ENCODE measurements at places on chromosomes 1 and 21.

DNA sequence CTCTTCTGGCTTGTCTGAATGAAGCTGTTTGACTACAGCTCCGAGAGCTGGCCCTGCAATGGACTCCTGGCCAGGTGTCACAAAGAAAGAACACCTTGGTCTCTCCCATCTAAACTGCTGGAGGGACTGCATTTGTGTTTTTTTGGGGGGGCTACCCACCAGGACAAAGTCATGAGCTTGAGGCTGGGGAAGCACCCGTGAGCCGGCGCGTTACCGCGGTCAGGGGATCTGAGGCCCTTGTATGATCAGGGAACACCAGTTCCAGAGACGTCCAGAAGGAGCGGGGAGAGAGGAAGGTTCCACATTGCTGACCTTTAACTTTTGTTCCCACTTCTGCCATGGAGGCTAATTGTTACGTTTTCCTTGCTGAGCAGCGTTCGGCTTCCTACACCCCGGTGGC is 84.5 kb upstream of the C1orf174 start:
- DNase-seq: no peak

DNA sequence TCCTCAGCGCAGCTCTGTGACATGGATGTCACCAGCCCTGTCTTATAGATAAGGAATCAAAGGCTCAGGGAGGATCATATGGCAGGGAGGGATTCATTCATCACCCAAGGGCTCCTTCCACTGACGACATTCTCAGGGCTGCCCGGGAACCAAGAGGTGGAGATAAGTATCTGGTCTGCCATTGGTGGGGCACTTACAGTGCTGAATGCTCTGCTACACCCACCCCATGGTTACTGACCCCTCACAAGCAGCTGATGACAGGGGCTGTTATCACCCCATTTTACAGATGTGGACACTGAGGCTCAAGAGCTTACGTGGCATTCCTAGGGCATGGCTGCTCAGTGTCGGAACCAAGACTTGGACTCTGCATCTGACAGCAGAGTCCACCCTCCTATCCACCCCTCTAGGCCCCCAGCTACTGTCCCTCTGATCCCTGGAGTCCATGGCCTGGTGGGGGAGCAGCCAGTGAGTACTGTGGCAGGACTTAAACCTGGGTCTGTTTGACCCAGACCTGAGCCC is 155.1 kb downstream of the PTPRU start:
- DNase-seq: no peak

DNA sequence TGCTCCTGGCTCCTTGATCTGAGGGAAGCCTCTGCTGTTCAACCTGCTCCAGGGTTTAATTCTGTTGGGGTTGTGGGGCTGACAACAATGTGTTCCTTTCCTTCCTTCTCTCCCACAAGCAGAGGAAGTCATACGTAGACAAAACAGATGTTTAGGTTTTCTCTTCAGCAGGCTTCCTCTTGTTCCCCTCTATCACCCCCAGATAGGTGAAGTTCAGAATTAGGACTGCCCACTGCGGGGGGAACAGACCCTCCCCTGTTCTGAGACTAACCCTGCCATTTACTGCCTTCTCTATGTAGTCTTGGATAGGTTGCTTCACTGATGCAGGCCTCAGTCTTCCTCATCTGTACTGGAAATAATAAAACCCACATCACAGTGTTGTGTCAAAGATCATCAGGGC is 30.0 kb upstream of the NRDC start:
- DNase-seq: no peak

DNA sequence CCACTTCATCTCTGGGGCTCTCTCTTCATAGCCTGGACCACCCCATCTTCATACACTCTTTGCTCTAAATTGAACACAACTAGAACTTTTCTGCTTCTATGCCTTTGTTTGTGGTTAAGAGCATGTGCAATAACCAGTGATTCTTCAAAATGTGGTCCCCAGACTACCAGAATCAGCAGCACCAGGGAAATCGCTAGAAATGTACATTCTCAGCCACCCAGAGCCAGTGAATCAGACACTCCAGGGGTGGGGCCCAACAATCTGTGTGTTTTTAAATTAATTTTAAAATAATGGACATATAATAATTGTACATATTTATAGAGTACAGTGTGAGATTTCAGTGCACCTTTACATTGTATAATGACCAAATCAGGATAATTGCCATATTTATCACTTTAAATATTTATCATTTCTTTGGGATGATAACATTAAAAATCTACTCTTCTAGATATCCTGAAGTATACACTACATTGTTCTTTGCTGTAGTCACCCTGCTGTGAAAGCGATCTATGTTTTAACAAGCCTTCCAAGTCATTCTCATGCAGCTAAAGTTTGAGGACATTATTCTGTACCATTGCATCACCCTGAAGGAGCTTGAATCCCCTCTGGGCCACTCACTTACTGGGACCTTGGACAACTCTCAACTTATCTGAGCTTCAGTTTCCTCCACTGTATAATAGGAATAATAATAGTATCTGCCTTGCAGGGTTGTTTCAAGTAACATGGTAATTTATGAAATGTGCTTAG is 10.8 kb downstream of the GRHL3 start:
- no peak for DNase-seq

- DNase-seq: no peak
Observed at GRCh38 chr1:87872692-87873091, 544.0 kb downstream of the LMO4 start.

- no peak for DNase-seq
Observed at GRCh38 chr1:35500439-35500838, 56.8 kb downstream of the KIAA0319L start.

GRCh38 chr1:201434266-201434665 is 12.7 kb upstream of the TNNI1 start:
- DNase-seq: no peak

- no peak for DNase-seq
Observed at GRCh38 chr1:175133673-175134435, 58.7 kb downstream of the KIAA0040 start.

DNA sequence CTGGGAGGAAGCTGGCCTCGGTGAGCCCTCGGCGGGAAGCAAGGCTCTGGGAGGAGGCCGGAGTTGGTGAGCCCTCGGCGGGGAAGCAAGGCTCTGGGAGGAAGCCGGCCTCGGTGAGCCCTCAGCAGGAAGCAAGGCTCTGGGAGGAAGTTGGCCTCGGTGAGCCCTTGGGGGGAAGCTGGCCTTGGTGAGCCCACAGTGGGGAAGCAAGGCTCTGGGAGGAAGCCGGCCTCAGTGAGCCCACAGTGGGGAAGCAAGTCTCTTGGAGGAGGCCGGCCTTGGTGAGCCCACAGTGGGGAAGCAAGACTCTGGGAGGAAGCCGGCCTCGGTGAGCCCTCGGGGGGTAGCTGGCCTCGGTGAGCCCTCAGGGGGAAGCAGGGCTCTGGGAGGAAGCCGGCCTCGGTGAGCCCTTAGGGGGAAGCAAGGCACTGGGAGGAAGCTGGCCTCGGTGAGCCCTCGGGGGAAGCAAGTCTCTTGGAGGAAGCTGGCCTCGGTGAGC is 36.0 kb downstream of the KRTAP10-1 start:
- no peak for DNase-seq

GRCh38 chr1:174391716-174392115 is 56.0 kb upstream of the GPR52 start:
- no peak for DNase-seq

DNA sequence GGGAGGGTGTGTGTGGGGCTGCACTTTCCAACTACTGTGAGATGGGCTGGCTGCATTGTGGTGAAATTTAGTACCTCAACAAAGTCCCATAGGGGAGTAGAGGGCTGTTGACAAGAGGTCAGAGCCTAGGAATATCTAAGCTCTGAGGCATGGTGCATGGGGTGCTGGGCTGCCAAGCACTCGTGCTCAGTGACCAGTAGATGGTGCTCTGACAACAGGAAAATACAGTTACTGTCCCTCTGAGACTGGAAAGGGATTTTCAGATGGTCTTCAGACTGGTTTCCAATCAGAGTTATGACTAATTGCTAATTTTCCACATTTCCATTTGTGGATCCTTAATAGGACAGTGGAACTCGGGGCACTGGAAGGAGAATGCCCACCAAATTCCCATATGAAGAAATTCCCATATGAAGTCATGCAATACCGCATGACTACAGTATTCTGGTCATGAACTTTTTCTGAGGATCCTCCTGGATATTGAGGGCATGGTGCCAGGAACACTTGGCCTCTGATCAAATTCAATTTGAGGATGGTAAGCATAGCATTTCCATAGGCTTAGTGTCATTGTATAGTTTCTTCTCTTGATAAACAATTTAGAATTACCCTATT is 4.1 kb upstream of the CACNA1E start:
- peak; percentile 9 for DNase-seq

GRCh38 chr1:247385283-247385682 is 30.7 kb upstream of the NLRP3 start:
- DNase-seq: no peak

- DNase-seq: no peak
Observed at GRCh38 chr1:167912294-167912693, 1.6 kb downstream of the ADCY10 start.

- DNase-seq: no peak
Observed at GRCh38 chr1:240765732-240766363, 153.9 kb upstream of the GREM2 start.

DNA sequence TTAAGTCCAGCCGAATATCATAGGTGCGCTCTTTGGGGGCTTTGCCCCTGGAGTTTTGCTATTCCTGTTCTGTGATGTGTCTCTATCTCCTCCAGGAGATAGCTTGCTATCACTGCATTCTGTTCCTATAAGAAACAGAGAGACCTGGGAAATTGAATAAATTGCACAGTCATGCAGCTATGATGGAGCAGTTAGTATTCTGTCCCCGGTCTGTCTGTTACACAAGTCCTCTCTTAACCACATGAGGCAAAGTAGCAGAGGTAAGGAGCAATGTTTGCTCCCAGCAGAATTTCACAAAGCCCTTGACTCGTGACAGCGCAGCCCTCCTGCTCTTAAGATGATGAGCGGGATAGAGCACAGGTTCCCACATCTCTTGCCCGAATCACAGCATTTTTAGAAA is 63.9 kb upstream of the GRHL3 start:
- DNase-seq: no peak

DNA sequence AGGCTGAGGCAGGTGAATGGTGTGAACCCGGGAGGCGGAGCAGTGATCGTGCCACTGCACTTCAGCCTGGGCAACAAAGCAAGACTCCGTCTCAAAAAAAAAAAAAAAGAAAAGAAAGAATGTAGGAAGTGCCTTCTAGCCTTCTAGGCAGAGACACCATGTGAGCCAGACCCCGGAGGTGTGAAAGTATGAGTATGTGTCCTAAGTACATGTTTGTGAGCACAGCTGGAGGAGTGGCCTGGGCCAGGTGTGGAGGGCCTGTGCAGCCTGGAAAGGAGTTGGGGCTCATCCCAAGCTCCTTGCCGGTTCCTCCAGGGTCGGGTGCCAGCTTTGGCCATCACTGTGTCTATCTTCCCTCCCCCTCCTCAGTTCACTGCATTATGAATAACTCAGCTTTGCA is 13.0 kb downstream of the SOX13 start:
- no peak for DNase-seq

DNA sequence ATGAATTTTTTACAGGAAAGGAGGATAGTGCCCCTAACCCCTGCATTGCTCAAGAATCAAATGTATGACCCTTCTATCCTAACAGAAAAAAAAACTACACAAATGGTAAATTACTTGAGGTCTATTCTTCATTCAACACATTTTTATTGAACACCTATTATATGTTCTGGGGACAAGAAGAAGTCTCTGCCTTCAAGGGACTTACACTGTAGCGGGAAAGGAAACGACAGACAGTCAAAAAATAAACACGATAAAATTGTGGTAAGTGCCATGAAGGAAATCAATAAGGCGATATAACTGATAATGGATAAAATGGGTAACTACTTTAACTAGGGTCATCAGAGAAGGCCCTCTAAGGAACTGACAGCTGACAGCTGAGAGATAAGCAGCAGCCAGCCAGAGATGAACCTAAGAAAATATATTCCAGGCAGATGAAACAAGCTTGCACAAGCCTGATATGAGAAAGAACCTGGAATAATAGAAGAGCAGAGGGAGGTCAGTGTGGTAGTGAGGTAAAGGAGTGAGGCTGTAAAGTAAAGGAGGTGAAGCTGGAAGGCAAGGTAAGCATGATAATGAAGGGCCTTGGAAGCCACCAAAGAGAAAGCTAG is 66.4 kb downstream of the PHTF1 start:
- DNase-seq: no peak

DNA sequence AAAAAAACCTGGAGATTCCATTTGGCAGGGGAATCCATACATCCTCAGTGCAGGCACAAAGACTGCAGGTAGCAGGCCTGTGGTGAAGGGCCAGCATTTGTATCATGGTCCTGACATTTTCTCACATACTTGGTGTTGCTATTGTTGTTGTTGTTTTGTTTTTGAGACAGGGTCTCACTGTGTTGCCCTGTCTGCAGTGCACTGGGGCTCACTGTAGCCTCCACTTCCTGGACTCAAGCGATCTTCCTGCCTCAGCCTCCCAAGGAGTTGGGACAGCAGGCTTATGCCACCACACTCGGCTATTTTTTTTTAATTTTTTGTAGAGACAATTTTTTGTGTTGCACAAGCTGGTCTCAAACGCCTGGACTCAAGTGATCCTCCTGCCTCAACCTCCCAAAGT is 140.8 kb upstream of the ZNF644 start:
- DNase-seq: no peak

- DNase-seq: no peak
Observed at GRCh38 chr21:44696572-44696971, 400 bp upstream of the KRTAP10-12 start.

DNA sequence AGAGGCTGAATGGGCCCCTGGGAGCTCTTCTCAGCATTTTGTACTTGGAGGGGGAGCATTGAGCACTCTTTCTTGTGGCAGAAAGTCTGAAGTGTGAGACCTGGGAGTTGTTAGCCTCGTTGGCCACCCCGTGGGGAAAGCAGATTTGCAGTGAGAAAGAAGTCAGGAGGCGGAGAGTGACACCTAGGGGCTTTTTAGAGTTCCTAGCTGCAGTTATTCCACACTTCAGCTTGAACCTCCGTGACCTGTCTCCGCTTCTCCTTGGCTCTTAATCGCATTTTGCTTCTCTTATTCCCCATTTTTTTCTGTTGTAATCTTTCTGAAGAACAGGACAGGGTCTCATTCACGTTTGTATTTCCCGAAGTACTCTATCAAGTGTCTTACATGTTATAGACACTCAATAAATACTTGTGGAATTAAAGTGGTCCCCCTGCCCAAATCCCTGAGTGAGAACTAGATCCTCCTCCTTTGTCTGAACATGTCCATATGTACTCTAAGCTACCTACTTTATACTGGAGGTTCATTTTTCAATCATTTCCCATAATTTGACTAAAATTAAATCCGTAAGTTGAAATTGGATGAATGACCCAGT is 14.5 kb upstream of the C1orf141 start:
- peak; percentile 66 for DNase-seq

GRCh38 chr1:100034470-100034869 is 64.7 kb downstream of the SLC35A3 start:
- DNase-seq: no peak

- no peak for DNase-seq
Observed at GRCh38 chr1:230661976-230662375, 19.7 kb downstream of the COG2 start.

- no peak for DNase-seq
Observed at GRCh38 chr1:59427155-59427554, 130.3 kb downstream of the FGGY start.

GRCh38 chr1:206469933-206470691 is at the start of gene IKBKE:
IKBKE (plus strand) TSS chr1:206470476; CDS start chr1:206473228, 2,752 bp downstream.
- DNase-seq: peak; percentile 17
